ENCODE measurements at places on chromosomes 13 and 19.
A peak's percentile ranks its signal among the peaks of the same experiment; 100 is the strongest.

DNA sequence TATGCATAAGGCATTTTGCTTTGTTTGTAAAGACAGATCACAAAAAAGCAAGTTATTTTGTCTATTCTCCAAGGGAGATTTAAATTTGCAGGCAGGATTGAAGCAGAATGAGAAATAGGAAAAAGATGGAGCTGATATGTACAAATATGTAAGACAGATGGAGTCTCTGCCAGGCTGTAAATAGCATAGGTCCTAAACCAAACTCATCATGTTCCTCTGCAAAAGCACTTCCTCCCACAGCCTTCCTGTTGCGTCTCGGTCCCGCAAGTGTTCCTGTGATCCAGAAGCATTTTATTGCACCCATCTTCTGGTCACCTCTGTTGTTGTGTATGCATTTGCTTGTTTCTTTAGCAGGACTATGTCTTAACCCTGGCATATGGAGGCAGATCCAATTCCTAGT is 95.7 kb upstream of the CLDN10 start:
- DNase-seq, result no peak

DNA sequence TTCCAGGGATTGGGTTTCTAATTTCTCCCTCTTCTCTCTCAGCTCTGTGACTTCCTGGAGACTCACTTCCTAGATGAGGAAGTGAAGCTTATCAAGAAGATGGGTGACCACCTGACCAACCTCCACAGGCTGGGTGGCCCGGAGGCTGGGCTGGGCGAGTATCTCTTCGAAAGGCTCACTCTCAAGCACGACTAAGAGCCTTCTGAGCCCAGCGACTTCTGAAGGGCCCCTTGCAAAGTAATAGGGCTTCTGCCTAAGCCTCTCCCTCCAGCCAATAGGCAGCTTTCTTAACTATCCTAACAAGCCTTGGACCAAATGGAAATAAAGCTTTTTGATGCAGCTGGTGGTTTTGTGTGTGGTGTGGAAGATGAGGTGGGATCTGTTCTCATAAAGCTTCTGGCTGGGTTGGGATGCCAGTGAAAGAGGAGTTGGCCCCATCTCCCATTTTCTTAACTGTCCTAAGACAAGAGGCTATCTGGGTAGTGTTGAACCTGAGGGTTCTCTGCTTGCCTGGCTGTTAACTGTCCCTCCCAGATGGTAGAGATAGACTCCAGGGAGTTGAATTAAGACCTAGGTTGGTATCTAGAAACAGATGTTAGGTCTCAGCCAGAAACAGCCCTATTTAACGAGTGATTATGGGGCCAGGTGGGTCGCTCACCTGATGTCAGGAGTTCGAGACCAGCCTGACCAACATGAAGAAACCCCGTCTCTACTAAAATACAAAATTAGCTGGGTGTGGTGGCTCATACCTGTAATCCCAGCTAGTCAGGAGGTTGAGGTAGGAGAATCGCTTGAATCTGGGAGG is 1.6 kb downstream of the FTL start:
- DNase-seq, result no peak

DNA sequence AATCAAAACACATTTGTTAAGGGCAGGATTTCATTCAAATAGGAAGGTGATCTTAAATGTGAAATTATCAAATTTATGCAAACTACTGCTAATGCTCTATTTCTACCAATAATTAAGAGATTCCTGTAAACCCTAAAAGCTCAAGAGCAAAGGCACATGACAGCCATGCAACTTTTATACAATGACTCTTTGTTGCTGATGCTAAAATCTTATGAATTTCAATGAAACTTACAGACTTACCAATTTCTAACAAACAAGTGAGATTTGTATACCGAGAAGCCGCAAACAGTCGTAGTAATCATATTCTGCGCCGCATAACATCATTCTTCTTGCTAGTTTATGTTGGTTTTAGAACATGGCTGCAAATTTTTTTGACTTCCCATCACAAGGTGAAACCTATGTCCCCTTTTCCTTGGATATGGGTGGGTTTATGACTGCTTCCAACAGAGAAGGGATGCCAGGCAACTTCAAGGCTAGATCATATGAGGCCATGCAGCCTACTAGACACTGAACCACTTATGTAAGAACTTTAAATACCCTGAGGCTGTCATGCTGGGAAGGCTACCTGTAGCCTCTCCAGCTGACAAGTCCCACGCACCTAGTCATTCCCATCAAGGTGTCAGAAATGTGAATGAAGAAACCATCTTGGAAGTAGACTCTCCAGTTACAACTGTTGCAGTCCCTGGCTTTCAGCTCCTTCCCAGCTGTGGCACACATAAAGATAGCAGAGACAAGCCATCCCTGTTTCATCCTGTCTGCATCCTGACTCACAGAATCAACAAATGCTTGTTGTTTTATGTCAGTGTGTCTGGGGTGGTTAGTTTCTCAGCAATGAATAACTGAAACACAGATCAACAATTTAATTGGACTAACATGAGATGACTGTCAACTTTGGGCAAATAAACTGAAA is 42.0 kb downstream of the LNX2 start:
- no peak for DNase-seq

DNA sequence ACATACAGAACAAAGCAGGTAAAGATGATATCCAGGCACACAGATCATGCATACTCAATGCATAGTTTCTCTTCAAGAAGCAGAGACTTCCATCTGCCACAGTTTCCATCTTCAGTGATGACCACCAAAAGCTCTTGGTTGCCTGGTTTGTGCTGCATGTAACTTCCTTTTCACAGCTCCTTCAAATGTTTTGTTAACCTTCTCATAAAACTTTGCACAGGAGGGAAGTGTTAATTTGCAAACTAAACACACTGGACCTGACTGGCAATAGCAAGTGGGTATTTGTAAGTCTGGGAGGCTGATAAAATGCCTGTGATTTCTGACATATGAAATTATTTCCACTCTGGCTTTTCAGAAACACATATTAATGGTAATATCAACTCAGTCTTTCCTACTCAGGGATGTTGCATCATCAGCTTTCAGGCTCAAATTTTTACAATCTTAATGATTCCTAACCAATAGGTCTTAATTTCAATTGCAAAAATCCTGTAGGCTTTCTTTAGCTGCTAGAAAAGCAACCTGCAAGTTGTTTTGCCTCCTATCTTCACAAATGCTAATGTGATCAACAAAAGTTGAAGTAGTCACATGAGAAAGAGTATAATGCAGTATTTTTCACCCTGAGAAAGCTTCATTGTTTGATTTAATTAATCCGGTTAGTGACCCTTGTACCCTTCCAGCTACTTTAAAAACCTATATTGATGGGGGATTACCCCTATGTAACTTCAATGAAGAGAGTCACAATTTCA is 575.6 kb downstream of the DIAPH3 start:
- DNase-seq, result no peak

- DNase-seq, result no peak
Observed at GRCh38 chr19:13892870-13893269, 13.0 kb downstream of the BRME1 start.

- DNase-seq, result no peak
Observed at GRCh38 chr19:11494634-11495285, 10.9 kb downstream of the ZNF653 start.

- DNase-seq, result no peak
Observed at GRCh38 chr13:101695870-101696516, 243.5 kb downstream of the ITGBL1 start.

DNA sequence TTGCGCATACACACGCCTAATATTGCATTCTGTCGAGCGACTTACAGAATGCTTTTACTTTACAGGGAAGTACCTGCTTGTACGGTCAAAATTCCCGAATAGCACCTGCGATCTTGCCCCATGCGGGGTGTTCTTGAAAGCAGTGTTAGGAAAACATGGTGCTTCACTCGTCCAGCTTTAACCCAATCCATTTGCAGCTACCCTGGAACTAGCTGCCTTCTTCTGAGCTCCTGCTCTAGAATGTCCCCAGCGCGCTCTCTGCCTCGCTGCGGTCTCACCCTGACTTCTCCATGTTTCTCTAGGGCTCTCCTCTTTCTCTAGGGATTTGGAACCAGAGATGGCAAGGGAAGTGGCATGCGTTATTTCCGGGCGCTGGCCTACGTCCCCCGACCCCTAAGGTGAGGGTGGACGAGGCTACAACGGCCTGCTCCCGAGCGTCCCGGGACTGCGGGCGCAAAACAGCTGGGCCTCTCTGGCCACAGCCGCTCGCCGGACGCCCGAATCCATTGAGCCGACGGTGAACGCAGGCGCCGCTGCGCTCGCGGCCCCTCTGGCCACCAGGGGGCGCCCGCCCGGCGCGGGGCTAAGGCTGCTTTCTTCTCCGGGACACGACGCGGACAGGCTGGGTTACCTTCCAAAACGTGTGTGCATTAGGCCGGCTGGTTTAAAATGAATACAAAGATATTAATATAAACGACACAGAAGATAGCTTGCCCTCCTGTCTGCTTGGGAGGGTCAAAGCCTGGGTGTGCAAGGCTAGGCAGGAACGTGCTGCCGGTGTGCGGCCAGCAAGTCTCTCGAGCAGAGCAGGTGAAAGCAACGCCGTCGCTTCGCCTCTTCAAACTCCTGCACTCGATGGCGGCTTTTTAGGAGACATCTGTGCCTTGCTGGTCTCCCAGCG is 1.8 kb upstream of the SPRY2 start:
- peak; percentile 60 for DNase-seq

- no peak for DNase-seq
Observed at GRCh38 chr13:88649855-88650254, 978.7 kb downstream of the SLITRK5 start.

DNA sequence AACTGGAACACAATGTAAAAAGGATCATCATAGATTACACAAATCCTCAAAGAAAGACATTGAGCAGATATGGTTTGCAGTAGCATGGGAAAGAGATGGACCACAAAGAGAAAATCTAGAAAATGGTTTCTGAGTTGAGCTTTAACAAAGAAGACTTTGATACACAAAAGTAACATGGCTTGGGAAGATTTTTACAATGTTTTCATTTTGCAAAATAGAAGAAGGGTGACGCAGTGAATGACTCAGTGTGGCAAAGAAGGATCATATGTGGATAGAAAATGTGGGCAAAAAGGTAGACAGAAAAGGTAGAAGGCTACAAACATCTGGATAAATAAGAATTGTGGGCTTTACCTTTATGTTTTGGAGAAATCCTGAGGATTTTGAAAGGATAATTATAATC is 1220.5 kb downstream of the PCDH17 start:
- no peak for DNase-seq

DNA sequence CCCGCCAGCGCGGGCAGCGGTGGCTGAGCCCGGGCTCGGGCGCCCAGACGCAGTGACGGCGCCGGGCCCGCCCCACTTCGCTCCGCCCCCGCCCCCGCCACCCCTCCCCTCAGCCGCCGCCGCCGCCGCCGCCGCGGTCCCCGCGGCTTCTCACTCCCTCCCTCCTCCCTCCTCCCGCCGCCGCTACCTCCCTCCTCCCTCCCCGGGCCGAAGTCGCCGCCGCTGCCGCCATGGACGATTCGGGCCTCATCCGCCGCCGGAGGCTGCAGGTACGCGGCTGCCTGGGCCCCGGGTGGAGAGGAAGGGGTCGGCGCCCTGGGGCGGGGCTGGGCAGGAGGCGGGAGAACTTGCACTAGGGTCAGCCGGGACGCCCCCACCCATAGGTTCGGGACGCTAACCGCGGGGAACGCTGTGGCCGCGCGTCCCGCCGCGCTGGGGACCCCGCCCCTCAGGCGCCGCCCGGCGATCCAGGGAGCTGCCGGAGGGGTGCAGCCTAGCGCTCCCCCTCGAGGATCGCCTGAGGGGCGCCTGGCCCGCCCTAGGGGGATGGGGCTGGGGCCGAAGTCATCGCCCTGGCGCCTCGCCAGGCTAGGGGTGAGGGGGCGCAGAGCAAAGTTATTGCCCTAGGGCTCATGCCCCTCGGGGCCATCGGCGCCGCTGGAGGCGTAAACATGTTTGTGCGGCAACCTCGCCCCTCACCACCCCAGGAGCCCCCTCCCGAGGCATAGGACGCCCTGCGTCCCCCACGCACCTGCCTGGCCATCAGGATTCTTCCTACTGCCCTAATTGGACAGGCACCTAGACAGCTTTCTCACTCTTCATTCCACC is 427 bp downstream of the RTBDN start:
- DNase-seq, result no peak

DNA sequence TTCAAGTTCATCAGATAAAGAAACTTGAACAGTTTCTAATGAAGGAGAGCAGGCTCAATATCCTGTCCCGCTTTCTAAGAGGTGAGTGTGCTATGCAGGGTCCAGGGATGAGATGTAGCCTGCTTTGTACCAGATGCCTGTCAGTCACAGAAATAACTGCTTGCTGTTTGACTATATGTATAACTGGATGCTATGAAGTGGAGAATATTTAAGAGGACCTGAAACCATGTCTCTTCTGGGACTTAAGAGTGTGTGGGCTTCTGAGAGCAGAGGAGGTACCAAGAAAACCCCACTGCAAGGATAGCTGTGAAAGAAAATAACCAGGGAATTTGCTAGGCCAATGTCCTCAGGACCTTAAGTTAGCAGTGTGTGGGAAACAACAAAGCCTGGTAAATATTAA is 246.3 kb upstream of the RFC3 start:
- no peak for DNase-seq

GRCh38 chr13:105144936-105145335 is 1390.5 kb downstream of the EFNB2 start:
- DNase-seq, result no peak

DNA sequence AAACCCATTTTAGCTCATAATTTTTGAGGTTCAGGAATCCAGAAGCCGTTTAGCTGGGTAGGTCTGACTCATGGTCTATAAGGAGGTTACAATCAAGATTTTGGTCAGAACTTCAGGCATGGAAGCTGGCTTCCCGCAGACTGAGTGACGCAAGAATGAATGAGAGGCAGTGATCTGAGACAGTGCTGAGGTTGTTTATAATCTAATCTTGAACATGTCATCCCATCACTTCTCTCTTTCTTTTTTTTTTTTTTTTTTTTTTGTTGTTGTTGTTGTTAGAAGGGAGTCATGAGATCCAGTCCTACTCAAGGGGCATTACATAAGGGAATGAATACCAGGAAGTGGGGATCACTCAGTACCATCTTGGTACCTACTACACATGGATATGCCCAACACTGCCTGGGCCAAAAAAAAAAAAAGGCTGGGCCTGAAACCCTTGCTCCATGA is 217.4 kb downstream of the DLEU7 start:
- DNase-seq, result no peak

- DNase-seq, result peak; percentile 80
Observed at GRCh38 chr13:68064001-68064770, 834.0 kb upstream of the PCDH9 start.

DNA sequence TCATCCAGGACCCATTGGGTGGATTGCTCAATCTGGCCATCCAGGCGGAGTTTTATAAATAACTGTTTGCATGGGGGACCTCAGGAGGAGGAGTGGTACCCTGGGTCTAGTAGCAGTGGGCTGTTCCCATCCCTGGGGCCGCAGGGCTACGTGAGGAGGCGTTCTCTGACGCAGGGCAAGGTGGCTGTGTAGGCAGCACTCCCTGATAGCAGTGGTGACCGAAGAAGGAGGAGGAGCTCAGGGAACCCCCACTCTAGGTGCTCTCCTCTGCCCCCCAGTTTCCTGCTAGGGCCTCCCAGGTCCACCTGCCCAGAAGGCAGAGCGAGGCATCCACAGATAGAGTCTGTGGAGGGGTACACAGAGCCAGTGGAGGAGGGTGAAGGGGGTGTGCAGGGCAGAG is 64.1 kb downstream of the CCNE1 start:
- no peak for DNase-seq

- DNase-seq, result no peak
Observed at GRCh38 chr13:34730961-34731360, 211.1 kb upstream of the NBEA start.
